ENCODE measurements at places on chromosomes 11 and 22.

DNA sequence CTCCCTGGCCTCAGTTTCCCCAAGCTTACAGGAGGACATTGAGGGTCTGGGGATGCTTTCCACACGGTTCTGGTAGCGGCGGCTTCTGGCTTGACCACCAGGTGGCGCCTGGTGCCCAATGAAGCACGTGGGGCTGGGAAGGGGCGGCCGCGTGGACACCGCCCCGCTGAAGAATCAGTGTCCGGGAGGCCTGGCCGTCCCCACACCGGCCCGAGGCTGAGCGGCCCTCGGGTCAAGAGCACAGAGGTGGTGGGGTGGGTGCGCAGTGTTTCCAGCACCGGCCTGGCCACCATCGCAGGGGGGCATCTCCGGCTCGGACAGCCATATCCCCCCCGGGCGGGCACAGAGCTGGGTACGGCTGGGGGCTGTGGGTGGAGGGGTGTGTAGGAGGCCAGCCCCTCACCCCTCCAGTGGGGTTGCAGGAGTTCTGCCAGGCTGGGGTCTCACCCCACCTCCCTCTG, 27.8 kb upstream of the PPARA start:
- DNase-seq: peak; percentile 82

DNA sequence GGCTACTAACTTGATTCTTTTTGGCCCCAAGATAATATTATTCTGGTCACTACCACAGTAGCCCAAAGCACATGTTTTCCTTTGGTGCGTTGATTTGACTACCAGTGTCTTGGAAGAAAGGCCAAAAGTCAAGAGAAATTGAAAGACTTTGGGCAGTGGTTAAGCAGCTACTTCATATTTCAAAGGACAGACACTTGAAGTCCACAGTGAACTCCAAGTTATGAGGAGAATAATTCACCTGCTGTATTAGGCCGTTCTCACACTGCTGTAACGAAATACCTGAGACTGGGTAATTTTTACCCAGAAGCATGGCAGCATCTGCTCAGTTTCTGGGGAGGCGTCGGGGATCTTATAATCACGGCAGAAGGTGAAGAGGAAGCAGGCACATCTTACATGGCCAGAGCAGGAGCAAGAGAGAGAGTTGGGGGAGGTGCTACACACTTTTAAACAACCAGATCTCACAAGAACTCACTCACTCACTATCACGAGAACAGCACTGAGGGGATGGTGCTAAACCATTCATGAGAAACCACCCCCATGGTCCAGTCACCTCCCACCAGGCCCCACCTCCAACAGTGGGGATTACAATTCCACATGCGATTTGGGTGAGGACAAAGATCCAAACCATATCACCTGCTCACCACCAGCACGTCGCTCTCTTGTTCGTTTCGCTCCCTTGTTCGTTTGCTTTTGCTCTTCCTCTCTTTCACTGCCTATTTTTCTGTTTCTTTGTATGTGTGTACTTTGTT, 40.2 kb upstream of the PICALM start:
- no peak for DNase-seq

DNA sequence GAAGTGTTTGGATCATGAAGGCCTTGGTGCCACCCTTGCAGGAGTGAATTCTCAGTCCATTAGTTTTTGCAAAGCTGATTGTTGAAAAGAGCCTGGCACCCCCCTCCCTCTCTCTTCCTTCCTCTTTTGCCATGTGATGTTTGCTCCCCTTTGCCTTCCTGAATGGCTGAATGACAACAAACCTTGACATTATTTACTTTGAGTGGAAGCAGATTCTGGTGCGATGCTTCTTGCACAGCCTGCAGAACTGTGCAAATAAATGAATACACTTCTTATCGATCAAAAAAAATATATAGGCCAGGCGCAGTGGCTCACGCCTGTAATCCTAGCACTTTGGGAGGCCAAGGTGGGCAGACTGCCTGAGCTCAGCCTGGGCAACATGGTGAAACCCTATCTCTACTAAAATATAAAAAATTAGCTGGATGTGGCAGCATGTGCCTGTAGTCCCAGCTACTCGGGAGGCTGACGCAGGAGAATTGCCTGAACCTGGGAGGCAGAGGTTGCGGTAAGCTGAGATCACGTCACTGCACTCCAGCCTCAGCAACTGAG, 2.0 kb upstream of the NARS2 start:
- DNase-seq: no peak

GRCh38 chr11:134592391-134592990, 180.4 kb upstream of the B3GAT1 start:
- DNase-seq: peak; percentile 36

DNA sequence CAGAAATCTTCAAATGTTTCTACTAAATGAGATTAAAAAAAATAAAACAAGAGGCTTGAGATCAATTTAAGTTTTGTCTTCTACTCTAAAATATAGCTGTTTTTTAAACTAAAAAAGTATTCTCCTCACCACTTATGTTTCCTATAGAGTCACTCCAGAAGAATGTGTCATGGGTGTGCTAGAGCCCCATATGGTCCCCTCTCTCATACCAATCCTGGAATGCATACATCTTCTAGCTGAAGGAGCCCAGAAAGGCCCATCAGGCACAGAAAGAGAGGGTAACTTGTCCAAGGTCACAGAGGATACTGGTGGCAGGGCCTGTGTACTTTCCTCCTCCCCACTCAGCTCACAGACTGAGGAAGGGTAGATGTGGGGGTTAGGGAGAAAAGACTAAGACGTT, 34.4 kb downstream of the RELT start:
- DNase-seq: no peak

Measured in RPMI8226 (cell line).